ENCODE measurements at places on chromosomes 12 and 14. TPM values are rescaled to one million over a fixed set of nuclear protein-coding genes. Genes with fewer than 3 reads are reported as not detected.

NEUROD4 gene
- 0.05 TPM for polyA plus RNA-seq

MFAP5 gene
- polyA plus RNA-seq, result 1.2 TPM

MYF5 gene
- not detected for polyA plus RNA-seq

CMKLR1 gene
- polyA plus RNA-seq, result 0.71 TPM

P3H3 gene
- 15.8 TPM for polyA plus RNA-seq

CPNE6 gene
- polyA plus RNA-seq, result 0.16 TPM

SLC25A47 gene
- polyA plus RNA-seq, result not detected

- peak; percentile 49 for DNase-seq
These were observed 145.8 kb downstream of the DICER1 start for GRCh38 chr14:95011445-95012006.

- DNase-seq, result no peak
These were observed 66.5 kb downstream of the ATF7IP start for GRCh38 chr12:14431975-14432374.

GRCh38 chr12:15754233-15754632, 35.0 kb downstream of the EPS8 start:
- no peak for DNase-seq

DNA sequence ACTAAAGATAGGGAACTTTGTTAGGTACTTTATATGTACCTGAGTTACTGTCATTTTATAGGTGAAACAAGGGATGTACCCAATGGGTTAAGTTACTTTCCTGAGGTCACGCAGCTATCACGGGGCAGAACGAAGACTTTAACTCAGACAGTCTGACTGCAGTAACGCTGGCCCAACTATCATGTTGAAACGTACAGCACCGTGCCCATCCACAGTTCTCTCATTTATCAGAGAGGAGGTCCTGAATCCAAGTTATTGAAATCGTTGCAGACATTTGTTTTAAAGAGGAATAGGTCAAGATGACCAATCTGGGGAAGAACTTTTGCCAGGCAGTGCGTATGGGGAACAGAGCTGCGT, 587 bp upstream of the C12orf75 start:
- no peak for DNase-seq

DNA sequence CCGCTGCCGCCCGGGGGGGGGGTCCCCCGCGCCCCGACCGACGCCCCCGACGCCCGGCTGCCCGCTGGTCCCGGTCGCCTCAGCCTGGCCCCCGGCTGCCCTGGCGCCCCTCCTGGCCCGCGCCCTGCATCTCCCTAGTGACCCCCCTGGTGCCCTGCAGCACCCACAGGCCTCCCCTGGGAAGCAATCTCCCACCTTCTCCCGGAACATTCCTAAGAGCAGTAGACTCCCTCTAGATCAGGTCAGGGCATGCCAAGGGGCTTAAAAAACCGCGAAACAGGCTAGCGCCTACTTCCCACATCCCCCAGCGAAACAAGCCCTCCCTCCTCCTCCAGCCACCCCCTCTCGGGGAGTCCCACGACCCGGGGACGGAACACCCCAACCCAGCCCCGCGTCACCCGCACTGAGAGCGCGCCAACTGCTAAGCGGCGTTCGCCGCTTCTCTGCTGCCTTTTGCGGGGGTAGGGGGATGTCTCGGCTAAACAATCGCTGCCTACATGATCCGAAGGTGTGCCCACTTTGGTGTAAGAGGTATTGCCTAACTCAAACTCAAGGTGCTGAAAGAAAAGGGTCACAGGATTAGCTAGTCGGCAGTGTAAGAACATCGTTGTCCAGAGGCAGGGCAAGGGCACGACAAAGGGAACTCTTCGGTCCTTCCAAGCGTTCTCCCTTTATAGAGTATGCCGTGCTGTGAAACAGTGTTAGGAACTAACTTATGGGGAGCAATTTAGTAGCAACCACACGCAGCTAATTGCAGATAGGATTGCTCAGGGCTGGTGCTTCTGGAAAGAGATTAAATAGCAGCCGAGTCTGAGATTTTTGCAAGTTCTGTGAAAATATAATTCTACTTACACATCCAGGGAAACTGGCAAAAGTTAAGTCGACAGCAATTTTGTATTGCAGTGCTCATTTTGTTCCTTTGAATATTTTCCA, 619 bp upstream of the NTN4 start:
- DNase-seq, result peak; percentile 75

DNA sequence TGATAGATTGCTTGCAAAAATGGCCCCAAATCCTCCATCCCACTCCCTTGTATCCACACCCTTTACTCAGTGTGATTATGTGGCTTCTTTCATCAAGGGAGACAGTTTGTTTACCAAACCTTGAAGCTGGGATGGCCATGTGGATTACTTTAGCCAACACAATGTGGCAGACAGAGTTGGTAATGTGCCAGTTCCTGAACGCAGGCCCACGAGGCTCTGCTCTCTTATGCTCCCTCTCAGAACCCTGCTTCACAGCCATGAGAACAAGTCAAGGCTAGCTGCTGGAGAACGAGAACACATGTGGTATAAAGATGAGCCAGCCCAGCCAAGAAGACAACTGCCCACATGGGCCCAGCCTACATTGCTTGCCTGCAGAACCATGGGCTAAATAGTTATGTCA, 162.3 kb downstream of the NDUFA12 start:
- no peak for DNase-seq

GRCh38 chr14:71472356-71473340, 459.6 kb upstream of the RGS6 start:
- DNase-seq, result no peak

DNA sequence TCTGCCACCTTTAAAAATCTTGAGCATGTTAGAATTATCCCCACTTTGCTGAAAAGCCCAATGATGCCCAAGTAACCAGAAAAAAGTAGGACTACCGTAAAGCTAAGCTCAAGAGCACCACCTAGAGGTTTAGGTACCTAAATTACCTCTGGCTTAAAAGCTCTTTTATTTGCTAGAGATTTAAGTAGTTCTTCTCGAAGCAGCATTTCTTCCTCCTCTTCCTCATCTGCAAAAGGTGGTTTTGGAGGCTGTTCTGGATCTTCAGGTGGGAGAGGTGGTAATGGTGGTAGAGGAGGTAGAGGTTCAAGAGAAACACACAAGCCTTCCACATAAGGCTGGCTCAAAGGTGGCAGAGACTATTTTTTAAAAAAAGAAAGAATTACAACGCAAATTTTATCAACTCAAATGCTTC, 26.9 kb downstream of the ZFC3H1 start:
- peak; percentile 93 for DNase-seq

- no peak for DNase-seq
These were observed 9.4 kb upstream of the TEX22 start for GRCh38 chr14:105388976-105389375.

DNA sequence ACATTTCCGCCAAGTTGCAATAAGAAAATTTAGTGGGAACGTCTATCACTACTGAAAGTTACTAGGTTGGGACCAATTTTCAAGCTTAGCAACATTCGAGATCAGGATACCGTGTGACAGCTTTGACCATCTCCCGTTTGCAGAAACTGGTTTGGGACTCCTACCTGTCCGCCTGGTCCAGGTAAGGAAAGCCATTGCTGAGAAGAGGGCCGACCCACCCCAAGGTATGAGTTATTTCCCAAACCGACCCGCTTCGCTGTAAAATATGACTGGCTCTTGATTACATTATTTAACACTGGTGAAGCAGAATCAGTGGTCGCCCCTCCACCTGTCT, 271 bp downstream of the DNAI7 start:
- no peak for DNase-seq

DNA sequence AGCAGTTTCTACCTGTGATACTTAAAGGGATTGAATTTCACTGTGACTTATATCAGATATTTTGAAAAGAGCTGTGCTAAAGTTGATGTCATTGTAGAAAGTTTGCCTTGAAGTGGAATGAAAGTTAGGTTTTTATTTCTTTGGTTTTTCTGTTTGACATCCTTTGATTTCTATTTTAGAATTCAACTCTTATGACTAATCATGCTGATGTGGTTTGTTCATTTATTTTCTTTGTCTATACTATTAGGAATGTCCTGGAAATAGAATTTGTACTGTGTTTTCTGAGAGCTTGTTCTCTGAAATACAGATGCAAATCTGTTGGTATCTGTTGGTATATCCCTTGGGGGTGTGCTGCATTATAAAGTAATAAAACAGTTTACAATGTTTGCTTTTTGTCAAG, 3.3 kb downstream of the CNOT2 start:
- no peak for DNase-seq

DNA sequence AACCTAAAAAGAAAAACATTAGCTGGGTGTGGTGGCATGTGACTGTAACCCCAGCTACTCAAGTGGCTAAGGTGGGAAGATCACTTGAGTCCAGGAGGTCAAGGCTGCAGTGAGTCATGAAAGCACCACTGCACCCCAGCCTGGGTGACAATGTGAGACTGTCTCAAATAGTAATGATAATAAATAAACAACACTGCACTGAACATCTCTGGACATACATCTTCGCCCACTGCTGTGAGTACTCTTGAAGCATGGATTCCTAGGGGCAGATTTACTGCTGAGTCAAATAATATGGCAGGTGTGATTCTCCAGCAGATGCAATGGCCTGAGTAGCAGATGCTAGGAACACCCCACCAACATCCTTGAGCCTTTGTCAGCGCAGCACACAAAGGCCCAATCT, 23.6 kb downstream of the ABCB9 start:
- DNase-seq, result no peak

DNA sequence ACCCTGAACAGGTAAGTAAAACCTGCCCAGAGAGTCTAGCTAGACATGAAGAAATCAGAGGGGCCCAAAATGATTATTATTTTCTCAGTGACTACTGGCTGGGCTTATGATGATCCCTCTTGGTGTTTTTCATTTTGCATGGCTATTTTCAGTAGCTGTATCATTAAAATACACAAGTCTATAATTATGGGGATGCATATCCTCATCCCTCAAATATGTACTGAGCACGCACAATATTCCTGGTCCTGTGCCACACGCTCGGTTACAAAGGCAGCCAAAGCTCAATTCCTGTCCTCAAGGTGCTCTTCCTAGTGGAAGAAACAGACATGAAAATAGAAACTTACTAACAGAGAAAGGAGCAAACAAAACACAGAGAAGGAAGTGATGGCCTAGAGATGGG, 180.0 kb downstream of the DAD1 start:
- no peak for DNase-seq

DNA sequence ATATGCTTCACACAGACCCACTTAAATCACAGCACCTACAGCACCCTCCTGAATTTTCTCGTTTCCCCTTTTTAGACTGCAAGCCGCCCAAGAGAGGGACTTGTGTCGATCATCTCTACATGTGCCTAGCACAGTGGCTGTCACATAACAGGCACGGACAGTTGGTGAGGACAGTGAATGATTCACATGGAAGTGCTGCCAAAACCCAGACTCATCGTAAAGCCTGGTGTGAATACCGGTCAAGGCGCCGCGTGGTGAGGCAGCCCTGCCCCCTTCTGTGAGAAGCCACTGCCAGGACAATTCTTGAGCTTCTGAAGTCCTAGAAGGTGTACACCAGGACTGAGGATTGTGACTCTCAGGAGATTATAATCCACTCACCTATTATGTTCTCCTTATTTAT, 44.3 kb downstream of the ATG2B start:
- DNase-seq, result no peak

GRCh38 chr14:102292441-102292840, 12.5 kb downstream of the MOK start:
- DNase-seq, result no peak

- DNase-seq, result no peak
These were observed 405.4 kb downstream of the TMTC2 start for GRCh38 chr12:83092129-83092528.

DNA sequence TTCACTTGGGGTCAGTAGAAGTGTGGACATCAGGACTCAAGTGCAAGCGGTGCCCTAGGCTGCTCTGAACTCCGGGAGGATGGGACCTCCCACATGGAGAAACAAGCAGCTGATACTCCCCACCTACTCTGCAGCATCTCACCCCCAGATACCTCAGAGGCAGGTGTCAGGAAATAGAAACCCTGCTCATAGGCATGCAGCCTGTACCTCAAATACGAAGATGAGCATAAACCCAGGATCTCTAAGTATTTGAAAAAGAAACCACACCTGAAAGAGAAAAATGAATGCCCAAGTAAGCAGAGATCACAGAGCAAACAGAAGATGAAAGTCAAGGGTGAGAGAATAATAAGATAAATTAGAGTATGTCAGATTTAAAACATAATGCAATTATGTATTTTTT, 75.6 kb upstream of the WSCD2 start:
- no peak for DNase-seq

- peak; percentile 70 for DNase-seq
These were observed 33.7 kb upstream of the MAP1LC3B2 start for GRCh38 chr12:116525418-116526001.

DNA sequence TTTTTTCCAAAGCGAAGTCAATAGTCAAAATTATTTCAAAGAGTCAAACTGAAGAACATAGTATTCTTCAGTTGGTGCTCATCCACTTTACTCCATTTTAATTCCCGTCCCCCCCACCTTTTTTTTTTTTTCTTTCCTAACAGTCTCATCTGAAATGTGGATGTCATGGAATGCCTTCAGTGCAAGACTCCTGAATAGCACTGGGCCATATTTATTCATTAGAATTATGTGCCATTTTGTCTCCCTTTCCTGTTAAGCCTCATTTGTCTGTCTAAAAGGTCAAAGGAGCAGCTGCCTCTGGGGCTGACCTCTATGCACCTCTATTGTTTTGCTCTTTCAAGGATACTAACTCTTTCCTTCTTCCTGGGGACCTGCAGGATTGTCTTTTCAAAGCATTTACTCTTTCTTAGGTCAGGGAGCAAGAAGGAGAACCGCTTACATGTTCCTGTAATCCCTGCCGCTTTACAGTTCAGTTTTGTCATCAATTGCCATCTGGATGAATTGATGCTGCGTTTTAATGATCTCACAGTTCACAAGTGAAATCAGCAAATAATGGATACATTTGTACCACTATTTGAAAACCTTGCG, 310.6 kb downstream of the NPAS3 start:
- peak; percentile 17 for DNase-seq

DNA sequence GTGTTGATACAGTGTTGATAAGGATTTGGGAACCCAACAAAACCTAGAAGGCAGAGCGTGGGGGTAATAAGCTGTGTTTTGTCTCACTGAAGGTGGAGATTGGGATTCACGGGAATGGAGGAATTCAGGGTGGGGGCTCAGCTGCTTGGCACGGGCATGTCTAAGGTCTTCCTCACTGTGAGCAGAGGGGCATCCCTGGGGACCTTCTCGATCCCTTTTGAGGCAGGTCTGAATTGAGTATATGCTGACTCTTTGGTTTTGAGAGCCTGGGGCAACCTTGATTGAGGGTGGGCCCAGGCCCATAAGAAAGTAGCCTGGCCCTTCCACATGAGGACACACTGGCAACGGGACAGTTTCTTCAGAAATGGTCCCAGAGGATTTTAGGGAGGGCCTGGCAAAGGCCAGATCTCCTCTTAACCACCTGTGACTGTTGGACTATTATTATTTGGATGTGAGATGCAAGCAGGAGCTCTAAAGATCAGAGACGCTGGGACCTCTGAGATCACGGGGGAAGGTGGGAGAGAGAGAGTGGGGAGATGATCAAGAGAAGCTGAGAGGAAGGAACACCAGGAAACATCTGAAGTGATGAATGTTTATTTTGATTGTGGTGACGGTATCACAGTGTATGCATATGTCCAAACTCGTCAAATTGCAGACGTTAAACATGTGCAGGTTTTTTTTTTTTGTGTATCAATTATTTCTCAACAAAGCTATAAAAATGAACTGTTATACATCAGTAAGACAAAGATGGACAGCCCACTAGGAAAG, 48.4 kb downstream of the SMIM41 start:
- DNase-seq, result no peak

GRCh38 chr12:45634273-45634917, 95.1 kb upstream of the ARID2 start:
- peak; percentile 29 for DNase-seq

All from GM23338 (cell line).